ENCODE measurements at places on chromosomes 5 and 9.

- DNase-seq: no peak
Measured at GRCh38 chr5:91433861-91434260, 50.7 kb upstream of the ARRDC3 start.

DNA sequence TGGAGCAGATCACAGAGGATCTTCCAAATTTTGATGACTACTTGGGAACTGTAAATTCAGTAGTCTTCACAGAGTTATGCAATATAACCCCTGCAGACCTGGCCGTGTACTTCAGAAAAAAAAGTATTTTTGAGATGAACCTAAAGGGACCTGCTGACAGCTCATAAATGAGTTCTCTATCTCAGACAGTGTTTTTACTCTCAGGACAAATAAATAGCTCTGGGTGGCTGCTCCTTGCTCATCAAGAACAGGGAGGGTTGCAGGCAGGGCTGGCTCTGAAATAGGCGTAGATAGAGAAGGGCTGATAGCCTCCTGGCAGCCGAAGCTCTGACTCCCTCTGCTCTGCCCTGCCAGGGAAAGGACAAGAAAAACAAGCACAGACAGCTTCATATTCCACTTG, 64.8 kb downstream of the PLAC8L1 start:
- DNase-seq: no peak

GRCh38 chr5:123882965-123883345, 371.0 kb downstream of the CSNK1G3 start:
- no peak for DNase-seq

DNA sequence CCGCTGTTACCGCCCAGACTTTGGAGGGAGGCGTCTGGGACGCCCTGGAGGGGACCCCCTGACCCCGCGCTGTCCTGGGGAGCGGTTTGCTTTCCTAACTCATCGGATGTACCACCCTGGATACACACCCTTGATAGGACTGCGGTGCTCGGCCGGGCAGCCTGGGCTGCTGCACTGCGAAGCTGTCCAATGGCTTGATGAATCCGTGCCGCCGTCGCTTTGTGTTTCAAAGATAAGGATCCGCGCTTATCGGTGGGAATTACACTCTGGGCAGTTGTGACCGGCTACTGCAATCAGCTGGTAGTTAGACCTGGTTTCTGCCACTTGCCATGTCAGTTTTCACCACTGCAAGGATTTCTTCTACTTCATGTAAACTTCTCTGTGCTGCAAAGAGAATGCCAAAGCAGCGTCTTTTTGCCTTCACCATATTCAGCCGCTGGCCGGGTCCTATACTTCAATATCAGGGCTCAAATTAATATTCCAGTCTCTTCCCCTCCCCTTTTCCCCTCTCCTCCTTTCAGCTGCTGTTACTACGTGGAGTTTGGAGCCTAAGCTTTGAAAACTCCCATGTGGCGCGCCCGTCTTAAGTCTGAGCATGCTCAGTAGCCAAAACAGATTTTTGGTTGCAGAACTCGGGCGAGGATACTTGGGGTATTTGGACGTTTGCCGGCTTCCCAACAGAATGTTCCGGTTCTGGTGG, 727 bp downstream of the SMAD5 start:
- DNase-seq: peak; percentile 8

DNA sequence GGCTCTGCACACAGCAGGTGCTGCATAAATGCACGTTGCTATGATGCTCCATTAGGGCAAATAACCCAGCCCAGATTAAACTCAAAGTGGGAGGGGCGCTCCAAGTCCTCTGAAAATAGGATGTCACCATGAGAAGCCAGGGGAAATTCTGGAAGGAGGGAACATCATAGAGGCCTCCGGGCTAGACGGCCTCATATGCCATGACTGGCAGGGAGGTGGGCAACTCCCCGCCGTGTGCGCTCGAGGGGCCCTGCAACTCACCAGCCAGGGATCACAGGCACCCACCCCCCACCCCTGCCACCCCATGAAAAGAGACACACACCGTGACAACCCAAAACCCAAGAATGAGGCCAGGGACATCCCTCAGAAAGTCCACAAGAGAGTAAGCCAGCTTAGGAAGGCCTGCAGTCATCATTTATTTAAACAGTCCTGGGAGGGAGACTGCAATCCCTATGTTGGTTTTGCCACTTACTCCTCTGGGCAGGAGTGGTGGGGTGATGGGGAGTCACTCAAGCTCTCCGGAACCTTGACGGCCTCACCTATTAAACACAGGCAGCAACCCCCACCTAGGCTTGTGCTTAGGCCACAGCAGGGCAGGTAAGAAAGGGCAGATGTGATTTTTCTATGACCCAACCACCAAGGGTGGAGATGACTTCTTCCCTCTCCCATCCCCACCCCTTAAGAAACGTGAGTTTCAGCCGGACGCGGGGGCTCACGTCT, 4.0 kb downstream of the VAV2 start:
- no peak for DNase-seq

GRCh38 chr5:173033923-173034322, 22.2 kb upstream of the CREBRF start:
- DNase-seq: no peak

DNA sequence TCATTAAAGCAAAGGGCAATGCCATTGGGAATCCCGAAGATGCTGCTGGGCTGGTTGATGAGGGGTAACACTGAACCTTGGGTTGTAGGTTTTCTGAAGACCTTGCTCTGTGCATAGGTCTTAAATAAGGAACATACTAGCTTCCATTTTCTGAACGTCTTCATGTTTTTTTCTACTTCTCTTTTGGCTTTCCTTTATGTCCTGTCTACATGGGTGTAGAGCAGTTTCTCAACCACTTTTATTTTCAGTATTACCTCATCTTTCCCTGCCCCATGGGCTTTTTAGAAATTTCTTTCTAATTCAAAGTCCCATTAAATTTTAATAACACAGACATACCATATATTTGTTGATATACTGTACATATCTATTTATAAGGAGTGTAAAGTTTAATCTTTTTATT, at the start of gene IFNA14:
TSS of gene IFNA14 (minus strand) at position 95 of the 400 bp plus-strand sequence. CDS start at position 25, 70 bp downstream.
- no peak for DNase-seq

DNA sequence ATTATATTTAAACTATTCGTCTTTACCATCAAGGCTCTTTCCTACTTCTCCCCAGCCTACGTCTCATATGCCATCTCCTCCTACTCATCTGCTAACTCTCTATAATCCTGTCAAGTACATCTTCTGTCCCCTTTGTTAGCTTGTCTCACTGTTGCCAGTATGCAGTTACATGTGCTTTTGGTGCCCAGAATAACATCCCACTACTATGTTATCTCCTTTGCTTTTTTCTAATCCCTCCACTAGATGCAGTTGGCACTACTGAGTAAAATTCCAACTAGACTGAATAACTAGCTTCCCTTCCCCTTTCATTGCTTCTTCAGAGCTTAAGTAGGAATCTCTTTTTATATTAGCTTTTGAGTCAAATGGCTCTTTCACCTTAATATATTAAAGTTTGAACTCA, 3.0 kb upstream of the ARRDC3 start:
- no peak for DNase-seq

DNA sequence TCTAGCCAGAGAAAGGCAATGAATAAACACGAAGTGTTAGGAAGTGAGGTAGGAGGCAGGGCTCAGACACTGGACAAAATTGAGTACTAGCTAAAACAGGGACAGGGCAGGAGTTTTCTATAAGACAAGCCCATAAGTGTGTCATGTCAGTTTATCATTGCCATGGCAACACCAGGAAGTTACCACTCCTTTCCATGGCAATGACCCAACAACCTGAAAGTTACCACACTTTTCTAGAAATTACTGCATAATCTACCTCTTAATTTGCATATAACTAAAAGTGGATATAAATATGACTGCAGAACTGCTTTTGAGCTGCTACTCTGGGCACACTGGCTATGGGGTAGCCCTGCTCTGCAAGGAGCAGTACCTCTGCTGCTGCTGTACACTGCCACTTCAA, 442.5 kb upstream of the COX7C start:
- no peak for DNase-seq

GRCh38 chr9:119810645-119811429, 441.6 kb upstream of the BRINP1 start:
- no peak for DNase-seq

GRCh38 chr9:34456746-34457145, 1.6 kb downstream of the FAM219A start:
- DNase-seq: no peak

- DNase-seq: no peak
Measured at GRCh38 chr5:172646716-172647285, 5.7 kb downstream of the NEURL1B start.

DNA sequence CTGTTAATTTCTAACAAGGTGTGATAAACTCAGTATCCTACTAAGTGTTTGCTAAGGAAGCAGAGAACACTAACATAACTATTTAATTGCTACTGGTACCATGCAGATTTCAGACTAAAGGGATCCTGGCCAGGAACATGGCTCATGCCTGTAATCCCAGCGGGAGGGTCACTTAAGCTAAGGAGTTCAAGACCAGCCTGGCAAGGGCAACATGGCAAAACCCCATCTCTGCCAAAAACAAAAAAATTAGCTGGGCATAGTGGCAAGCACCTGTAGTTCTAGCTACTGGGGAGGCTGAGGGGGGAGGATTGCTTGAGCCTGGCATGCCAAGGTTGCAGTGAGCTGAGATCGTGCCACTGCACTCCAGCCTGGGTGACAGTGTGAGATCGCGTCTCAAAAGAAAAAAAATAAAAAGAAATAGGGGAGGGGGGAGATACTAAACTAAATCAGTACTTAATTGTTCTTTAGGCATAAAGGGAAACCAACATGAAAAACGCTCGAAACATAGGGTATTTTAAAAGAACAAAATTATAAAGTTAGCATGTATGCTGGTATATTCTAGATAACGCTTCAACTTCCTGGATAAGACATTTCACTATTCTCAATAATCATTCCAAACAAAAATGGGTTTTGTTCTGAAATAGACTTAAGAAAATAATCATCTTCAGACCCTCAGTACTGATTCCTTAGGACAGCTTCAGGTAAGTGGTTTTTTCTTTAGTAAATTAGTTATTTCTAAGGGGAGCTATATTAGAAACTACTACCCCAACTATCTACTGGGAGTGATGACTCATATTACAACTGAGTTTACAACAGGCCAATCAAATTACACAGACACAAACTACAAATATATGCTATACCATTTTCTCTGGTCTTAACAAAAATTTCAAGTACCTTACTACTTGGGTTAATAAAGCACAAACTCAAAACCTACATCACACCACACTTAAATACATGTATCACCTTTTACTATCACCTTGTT, 3.5 kb downstream of the PANK3 start:
- DNase-seq: no peak

DNA sequence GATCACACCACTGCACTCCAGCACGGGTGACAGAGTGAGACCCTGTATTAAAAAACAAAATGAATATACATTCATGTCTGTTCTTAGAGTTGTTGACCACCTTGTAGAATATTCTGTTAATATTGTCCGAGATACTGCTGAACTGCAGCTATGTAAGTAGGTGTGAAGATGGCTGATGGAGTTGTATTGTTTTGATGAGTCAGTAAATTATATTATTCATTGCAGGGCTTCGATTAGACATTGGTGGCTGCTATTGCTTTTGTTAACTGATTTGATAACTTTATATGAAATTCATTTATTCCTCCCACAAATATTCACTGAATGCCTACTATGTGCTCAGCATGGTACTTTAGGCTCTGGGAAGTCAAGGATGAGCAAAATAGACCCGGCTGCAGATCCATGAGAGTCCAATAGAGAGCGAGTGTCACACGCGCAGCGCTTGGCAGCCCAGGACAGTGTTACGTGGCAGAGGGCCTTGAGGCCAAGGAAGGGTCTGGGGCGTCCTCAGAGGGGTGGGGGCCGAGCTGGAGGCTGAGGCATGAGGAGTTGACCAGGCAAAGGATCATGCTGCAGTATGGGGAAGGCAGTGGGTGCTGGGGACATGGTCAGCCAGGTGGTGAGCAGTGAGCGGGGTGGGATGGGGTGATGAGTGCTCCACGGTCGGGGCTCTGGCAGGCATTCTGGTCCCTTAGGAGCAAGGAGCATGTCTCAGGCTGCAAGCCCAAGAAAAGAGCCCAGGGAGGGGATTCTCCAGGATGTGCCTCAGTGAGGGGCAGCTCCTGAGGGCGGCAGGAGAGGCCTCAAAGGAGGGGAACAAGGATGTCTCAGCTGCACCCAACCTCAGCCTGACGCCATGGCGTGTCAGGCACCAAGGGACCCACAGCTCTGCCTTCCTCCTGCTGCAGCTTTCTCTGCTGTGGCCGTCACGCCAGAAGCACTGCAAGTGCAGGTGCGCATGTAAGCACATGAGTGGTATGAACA, 243.5 kb downstream of the GADD45G start:
- no peak for DNase-seq

- DNase-seq: peak; percentile 22
Measured at GRCh38 chr9:132769906-132770769, 99.9 kb downstream of the GTF3C4 start.

DNA sequence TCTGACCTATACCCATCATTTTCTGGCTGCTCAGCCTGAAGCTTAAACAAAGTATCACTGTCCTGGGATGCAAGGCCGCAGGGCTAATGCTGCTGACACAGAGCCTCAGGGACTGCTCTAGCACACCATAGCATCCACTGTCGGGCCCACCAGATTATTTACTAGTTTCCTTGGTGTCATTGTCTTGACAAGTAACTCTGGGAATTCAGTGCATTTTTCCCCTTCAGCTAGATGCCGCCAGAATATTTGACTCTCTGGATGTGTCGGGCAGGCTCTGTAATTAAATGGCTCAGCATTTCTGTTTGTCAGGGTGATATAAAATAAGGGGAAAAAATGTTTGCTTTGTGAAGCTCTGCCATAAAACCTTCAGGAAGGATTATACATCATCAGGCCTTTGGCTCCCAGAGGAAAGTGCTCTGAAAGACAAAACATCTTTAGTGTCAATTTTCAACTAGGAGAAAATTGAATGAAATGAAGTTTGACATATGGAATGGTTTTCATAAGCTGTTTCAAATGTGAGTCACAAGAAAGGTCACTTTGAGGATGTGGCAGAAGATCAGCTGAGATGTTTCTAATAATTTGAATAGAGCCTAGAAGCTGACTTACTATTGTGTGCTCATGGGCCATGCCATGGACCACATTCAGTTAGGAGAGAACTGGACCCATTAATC, 350.1 kb downstream of the TMEM232 start:
- DNase-seq: no peak

DNA sequence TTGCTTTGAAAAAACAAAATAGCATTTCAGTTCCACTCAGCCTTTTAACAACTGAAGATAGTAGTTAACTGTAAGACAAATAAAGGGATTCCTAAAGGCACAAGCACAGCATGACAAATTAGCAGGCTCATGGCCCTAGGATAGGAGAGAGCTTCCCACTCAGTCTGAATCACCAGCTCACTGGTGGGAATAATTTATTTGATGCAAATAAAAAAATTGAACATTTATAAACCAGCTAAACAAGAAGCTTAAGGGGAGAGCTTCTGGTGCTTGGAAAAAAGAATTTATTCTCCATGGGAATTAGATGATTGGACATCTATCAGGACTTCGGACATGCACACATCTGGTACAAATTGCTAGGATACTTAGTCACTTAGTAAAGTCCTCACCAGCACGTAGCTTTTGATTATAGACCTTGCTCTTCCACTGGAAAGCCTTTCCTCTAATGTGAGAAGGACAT, 294.1 kb upstream of the TNC start:
- no peak for DNase-seq

DNA sequence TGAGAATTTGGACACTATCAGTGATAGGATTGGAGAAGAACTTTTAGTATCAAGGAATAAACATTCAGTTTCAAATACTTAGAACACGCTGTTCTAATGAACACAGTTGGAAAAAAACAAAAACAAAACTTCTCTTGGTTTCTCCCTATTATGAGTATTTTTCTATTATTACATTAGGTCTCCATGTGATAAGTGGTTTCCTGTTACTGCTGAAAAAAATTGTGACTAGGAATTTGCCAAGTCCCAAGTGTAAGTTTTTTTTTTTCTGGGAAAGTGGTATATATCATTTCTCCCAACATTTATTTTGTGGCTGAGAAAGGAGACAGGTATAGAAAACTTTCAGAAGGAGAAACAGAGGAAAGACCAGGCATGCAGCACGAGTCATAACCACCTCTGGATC, 41.1 kb downstream of the PCSK1 start:
- no peak for DNase-seq

All from hippocampal formation (tissue), 2 donors.